Naive thymus-derived CD4-positive, alpha-beta T cell (primary cell): ENCODE measurements at places on chromosomes 12 and 14. TPM values are rescaled to one million over a fixed set of nuclear protein-coding genes. Genes with fewer than 3 reads are reported as not detected.

DNA sequence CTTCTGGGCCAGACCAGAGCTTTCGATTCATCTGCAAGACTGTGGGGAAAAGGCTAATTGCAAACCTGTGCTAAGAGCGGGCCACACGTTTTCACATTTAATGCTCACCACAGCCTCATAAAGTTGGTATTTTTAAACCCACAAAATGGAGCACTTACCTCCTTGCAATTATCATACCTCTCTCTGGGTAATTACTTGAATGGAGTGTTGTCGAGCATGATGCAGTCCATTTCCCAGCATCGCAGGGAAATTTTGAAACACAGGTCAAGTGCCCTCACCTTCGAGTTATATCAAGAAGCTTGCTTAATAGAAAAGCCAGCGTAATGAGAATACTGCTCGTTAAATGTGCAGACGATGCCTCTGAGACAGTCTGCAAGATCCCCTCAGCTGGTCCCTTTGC lies 8.8 kb upstream of the IFI27L2 start:
- no peak overlapping the region for H3K27ac ChIP-seq
- H3K4me1 ChIP-seq = no peaks in the 10 kb centered on the region
- H3K27me3 ChIP-seq = no peaks in the 10 kb centered on the region
- H3K4me3 ChIP-seq = no peak overlapping the region

The CNTN1 gene
- not detected for polyA plus RNA-seq

GRCh38 chr12:101813117-101813516 lies 17.6 kb downstream of the GNPTAB start:
- no peaks in the 10 kb centered on the region for H3K36me3 ChIP-seq
- DNase-seq = no peak
- no peaks in the 10 kb centered on the region for H3K27me3 ChIP-seq
- H3K4me3 ChIP-seq = no peak overlapping the region
- H3K27ac ChIP-seq = no peak overlapping the region

The PPP1R13B gene
- polyA plus RNA-seq = 3.3 TPM

GRCh38 chr12:72144553-72144952 lies 127.6 kb upstream of the TRHDE start:
- DNase-seq = no peak
- no peaks in the 10 kb centered on the region for H3K27me3 ChIP-seq
- no peaks in the 10 kb centered on the region for H3K4me1 ChIP-seq
- no peaks in the 10 kb centered on the region for H3K36me3 ChIP-seq

The BICDL1 gene
- polyA plus RNA-seq = 2.4 TPM

- H3K4me3 ChIP-seq = no peak overlapping the region
- no peak for DNase-seq
- H3K27me3 ChIP-seq = peaks cover 6% of the 10 kb centered on the region
Measured at GRCh38 chr14:21063479-21063878, 5.9 kb downstream of the RNASE8 start.

The ANKRD52 gene
- 8.2 TPM for polyA plus RNA-seq

DNA sequence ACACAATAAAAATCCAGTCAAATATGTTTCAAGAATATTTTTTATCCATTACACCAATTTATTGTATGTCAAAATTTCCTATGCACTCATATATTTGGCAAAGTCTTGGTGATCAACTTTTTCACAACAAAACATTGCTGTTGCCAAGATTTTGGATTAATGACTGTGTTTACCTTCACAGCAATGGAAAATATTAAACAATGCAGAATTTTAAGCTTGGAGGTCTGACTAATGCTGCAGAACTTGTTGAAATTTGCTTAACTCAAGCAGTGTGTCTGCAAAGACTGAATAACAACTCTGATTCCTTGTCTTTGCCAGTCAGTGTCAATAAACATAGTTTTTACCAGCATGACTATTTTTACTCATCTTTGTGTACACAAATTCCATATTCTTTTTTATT lies 336.4 kb downstream of the CCER1 start:
- H3K4me3 ChIP-seq = no peak overlapping the region
- no peaks in the 10 kb centered on the region for H3K27me3 ChIP-seq
- H3K36me3 ChIP-seq = no peaks in the 10 kb centered on the region
- H3K4me1 ChIP-seq = no peaks in the 10 kb centered on the region

The HRK gene
- polyA plus RNA-seq = not detected

- peaks cover 94% of the 10 kb centered on the region for H3K4me1 ChIP-seq
- no peaks in the 10 kb centered on the region for H3K27me3 ChIP-seq
- DNase-seq = no peak
- H3K36me3 ChIP-seq = no peaks in the 10 kb centered on the region
- peak overlapping the region; percentile 76 for H3K27ac ChIP-seq
Measured at GRCh38 chr14:61344437-61345150, 23.2 kb downstream of the PRKCH start.

DNA sequence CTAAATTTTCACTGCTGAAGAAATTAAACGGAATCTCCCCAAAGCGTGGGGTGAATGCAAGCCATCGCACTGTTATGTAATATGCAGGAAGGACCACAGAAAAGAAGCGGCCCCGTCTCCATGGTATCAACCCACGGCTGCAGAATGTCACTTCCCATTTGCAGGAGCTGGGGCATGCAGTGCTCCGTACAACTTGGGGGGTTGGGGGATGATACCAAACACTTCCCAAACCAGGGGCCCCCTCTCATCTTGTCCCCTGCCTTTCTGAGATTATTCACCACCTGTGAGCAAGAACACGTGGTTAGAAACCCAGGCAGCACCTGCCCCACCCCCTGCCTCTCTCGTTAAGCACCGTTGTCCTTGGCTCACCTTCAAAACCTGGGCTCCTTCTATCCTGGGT lies 505.1 kb upstream of the TMEM132C start:
- no peaks in the 10 kb centered on the region for H3K4me1 ChIP-seq
- H3K27me3 ChIP-seq = no peaks in the 10 kb centered on the region
- no peaks in the 10 kb centered on the region for H3K36me3 ChIP-seq
- no peak for DNase-seq
- no peak overlapping the region for H3K4me3 ChIP-seq
- H3K27ac ChIP-seq = no peak overlapping the region

GRCh38 chr14:23089498-23090253 lies 5.3 kb downstream of the ACIN1 start:
- peaks cover 14% of the 10 kb centered on the region for H3K36me3 ChIP-seq
- no peak for DNase-seq
- H3K27me3 ChIP-seq = no peaks in the 10 kb centered on the region
- H3K27ac ChIP-seq = no peak overlapping the region
- H3K4me3 ChIP-seq = no peak overlapping the region
- peaks cover 12% of the 10 kb centered on the region for H3K4me1 ChIP-seq

DNA sequence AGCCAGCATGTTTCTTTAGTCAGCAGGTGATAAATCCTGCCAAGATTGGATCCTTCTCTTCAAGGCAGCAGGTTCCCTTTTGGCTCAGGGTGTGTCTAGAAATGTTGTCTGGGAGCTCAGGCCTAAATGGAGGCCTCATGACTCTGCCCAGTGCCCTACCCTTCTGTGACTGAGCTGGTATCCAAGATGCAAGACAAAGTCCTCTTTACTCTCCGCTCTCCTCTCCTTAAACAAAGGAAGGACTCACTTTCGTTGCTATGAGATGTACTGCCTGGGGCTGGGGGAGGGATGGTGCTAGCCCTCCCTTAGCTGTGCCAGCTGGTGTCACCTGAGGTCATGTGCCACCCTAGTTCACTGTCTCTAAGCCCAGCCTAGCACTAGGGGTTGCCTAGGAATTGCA lies 13.8 kb upstream of the TMPRSS12 start:
- DNase-seq = no peak
- no peak overlapping the region for H3K4me3 ChIP-seq
- H3K27ac ChIP-seq = no peak overlapping the region
- peaks cover 4% of the 10 kb centered on the region for H3K4me1 ChIP-seq
- no peaks in the 10 kb centered on the region for H3K36me3 ChIP-seq

- DNase-seq = peak; percentile 31
- no peaks in the 10 kb centered on the region for H3K36me3 ChIP-seq
- H3K27me3 ChIP-seq = no peaks in the 10 kb centered on the region
Measured at GRCh38 chr12:53733807-53734200, 6.6 kb upstream of the CALCOCO1 start.

GRCh38 chr12:76879710-76880518 lies 1.1 kb upstream of the CSRP2 start:
- DNase-seq = no peak
- no peak overlapping the region for H3K27ac ChIP-seq
- H3K36me3 ChIP-seq = no peaks in the 10 kb centered on the region
- no peak overlapping the region for H3K4me3 ChIP-seq
- H3K4me1 ChIP-seq = peaks cover 6% of the 10 kb centered on the region

DNA sequence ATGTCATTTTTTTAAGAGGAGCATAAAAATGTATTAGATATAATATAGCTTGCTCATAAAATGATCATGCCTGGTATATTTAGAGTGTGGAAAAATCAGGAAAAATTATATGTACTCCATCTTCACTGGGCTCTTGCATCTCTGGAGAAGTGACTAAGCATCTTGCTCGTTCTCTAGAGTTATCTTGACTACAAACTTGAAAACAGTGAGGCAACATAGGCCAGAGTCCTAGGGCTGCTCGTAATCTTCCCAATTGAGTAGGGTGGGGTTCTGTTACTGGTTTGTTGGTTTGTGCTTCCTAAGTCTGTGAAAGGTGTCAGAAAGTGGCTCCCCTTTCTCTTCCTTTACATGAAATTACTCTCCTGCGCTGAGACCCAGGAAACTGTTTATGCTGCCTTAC lies 46.2 kb downstream of the AACS start:
- no peak for DNase-seq
- H3K4me1 ChIP-seq = no peaks in the 10 kb centered on the region
- no peaks in the 10 kb centered on the region for H3K27me3 ChIP-seq
- peaks cover 43% of the 10 kb centered on the region for H3K36me3 ChIP-seq
- no peak overlapping the region for H3K27ac ChIP-seq
- no peak overlapping the region for H3K4me3 ChIP-seq

DNA sequence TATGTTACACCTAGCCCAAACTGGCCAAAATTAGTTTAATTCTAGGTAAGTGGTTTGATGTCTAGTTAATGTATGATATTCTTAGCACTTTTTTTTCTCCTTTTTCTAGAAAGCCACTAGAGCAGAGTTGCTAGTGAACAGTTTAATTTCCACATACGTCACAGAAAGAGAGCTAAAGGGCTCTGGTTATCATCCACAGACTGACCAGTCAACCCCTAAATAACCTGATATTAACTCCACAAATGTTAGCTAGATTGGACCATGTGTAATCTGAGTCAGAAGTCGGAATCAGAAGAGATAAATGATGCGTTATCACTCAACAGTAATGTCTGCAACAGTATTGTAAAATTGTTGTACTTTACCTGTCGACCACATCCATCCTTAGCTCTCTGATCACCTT lies 74.9 kb downstream of the USP15 start:
- H3K27me3 ChIP-seq = no peaks in the 10 kb centered on the region
- H3K36me3 ChIP-seq = no peaks in the 10 kb centered on the region
- H3K4me3 ChIP-seq = no peak overlapping the region
- H3K27ac ChIP-seq = no peak overlapping the region

DNA sequence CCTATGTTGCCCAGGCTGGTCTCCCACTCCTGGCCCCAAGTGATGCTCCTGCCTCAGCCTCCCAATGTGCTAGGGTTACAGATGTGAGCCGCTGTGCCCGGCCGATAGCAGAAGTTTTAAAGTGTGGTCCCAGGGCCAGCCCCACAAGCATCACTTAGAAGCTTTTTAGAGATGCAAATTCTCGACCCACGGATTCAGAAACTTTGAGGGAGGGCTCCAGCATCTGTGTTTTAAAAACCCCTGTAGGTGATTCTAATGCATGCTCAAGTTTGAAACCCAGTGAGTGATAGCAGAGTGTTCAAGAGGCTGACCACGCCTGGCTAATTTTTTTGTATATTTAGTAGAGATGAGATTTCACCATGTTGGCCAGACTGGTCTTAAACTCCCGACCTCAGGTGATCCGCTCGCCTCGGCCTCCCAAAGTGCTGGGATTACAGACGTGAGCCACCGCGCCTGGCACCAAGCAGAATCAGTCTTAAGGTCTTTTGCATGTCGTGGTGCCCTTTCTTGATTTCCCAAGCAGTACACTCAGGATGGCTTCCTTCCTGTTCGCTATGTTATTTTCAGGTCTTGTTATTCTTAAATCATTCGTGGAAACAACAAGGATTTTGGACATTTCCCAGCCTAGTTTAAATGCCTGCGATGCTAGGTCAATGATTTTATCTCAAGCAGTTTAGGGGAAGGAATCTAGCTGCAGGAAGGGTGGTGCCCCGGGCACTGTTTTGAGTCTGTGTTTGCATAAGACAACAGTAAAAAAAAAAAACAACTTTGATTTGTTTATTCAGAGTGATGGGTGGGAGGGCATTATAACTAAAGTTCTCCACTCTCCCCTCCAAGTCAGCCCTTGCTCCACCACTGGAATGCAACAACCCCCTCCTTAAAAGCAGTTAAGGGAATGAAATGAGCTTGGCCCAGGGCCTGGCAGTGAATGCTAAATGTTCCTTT lies 9.2 kb upstream of the RILPL2 start:
- H3K4me1 ChIP-seq = no peaks in the 10 kb centered on the region
- H3K27me3 ChIP-seq = no peaks in the 10 kb centered on the region
- no peak overlapping the region for H3K4me3 ChIP-seq
- H3K27ac ChIP-seq = no peak overlapping the region
- H3K36me3 ChIP-seq = no peaks in the 10 kb centered on the region

The FOXN4 gene
- polyA plus RNA-seq = not detected

DNA sequence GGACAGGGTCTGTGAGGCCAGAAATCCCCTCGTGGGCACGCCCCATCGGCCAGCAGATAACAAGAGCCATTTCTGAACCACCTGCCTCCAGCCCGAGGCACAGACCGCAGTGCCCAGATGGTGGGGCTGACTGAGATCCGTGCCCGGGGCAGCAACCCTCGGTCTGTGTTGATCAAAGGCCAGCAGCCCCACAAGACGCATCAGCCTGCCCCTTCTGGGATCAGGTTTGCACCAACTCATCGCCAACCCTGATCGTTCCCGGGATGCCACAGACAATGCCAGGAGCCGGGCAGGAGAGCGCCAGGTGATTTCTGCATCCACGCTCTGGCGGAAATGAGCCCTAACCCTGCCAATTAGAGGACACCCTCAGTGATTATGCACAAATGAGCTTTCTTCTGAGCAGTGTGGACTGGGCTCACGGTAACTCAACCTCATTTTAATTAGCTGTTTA lies 64.5 kb downstream of the TESC start:
- H3K27ac ChIP-seq = no peak overlapping the region
- H3K4me3 ChIP-seq = no peak overlapping the region
- no peaks in the 10 kb centered on the region for H3K27me3 ChIP-seq
- no peaks in the 10 kb centered on the region for H3K36me3 ChIP-seq
- H3K4me1 ChIP-seq = no peaks in the 10 kb centered on the region

The CPSF6 gene
- 48.4 TPM for polyA plus RNA-seq
